Neuronal stem cell (in vitro differentiated cells): ENCODE measurements at places on chromosomes 1 and 21.
A peak's percentile ranks its signal among the peaks of the same experiment; 100 is the strongest.

- no peak overlapping the region for H3K27ac ChIP-seq
- H3K4me1 ChIP-seq: peaks cover under 1% of the 10 kb centered on the region
- no peaks in the 10 kb centered on the region for H3K36me3 ChIP-seq
- no peaks in the 10 kb centered on the region for H3K27me3 ChIP-seq
- DNase-seq: no peak
These were observed 100.1 kb downstream of the NFIA start for GRCh38 chr1:61182480-61182879.

DNA sequence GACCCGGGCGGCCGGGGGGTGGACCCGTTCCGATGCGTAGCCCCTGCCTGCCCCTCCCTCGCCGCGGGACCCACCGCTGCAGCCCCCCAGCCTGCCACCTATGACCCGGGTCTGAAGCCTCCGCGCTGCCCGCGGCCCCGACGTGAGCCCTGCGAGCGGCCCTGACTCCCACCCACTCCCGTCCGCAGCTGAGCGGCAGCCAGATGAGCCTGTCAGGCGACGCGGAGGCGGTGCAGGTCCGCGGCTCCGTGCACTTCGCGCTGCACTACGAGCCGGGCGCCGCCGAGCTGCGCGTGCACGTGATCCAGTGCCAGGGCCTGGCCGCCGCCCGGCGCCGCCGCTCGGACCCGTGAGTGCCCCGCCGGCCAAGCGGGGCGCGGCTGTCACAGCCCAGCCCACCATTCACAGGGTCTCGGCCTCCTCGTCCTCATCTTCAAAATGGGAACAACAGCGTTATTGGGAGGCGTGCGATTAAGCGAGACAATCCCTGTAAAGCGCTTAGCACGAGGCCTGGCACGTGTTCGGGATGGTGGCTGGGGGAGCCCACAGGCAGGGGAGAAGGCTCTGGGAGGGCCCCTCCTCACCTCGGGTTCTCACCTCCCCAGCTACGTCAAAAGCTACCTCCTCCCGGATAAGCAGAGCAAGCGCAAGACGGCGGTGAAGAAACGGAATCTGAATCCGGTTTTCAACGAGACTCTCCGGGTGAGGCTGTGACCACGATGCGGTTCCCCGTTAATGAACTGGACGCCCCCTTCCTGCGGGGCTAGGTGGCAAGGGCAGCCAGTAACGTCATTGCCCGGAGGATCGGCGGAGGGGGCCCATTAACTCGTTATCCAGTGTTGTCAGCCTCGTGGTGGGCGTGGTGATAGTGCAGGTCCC is 8.2 kb downstream of the SYTL1 start:
- peaks cover 5% of the 10 kb centered on the region for H3K27me3 ChIP-seq
- peak; percentile 60 for DNase-seq
- peaks cover 12% of the 10 kb centered on the region for H3K4me1 ChIP-seq
- peaks cover 6% of the 10 kb centered on the region for H3K36me3 ChIP-seq
- no peak overlapping the region for H3K27ac ChIP-seq
- peak overlapping the region; percentile 78 for H3K4me3 ChIP-seq

DNA sequence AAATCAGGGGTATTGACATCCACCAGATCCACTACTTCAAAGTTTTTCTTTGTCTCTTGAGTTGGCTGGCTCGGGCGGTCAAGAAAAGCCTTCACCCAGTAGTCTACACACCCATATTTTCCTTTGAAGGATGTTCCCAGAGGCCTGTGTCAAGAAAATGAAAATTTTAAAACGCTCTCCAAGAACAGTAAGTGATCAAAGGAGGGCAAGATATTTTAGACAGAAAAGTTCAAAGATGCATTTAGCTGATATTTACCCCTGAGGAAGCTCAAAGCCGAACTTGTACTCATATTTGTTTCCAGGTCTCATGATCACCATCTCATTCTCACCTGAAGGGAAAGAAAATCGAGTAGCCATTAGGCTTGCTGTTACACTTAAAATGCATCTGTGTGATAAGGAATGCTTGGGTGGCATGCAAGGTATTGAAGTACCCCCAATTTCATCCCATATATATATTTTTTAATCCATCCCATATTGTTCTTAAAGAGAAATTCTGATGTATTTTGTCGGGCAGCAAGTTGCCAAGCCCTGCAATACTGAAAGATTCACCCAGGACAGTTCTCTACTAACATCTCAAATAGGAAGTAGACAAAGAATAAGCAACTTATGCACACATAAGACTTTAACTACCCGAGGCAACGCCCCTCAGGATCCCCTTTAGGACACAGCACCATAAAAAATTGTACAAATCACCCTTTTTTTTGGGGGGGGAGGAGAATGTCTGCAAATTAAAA is 1.1 kb downstream of the TXNIP start:
- no peaks in the 10 kb centered on the region for H3K27me3 ChIP-seq
- peak overlapping the region; percentile 82 for H3K4me3 ChIP-seq
- H3K27ac ChIP-seq: no peak overlapping the region
- DNase-seq: no peak

GRCh38 chr1:86552376-86552775 is 5.5 kb downstream of the CLCA4 start:
- no peaks in the 10 kb centered on the region for H3K4me1 ChIP-seq
- H3K27me3 ChIP-seq: no peaks in the 10 kb centered on the region
- no peak overlapping the region for H3K27ac ChIP-seq
- no peak overlapping the region for H3K4me3 ChIP-seq
- no peak for DNase-seq
- no peaks in the 10 kb centered on the region for H3K36me3 ChIP-seq

- DNase-seq: no peak
- H3K36me3 ChIP-seq: no peaks in the 10 kb centered on the region
- H3K4me1 ChIP-seq: no peaks in the 10 kb centered on the region
- no peaks in the 10 kb centered on the region for H3K27me3 ChIP-seq
- no peak overlapping the region for H3K27ac ChIP-seq
These were observed 43.7 kb downstream of the COL6A1 start for GRCh38 chr21:46025113-46025770.

DNA sequence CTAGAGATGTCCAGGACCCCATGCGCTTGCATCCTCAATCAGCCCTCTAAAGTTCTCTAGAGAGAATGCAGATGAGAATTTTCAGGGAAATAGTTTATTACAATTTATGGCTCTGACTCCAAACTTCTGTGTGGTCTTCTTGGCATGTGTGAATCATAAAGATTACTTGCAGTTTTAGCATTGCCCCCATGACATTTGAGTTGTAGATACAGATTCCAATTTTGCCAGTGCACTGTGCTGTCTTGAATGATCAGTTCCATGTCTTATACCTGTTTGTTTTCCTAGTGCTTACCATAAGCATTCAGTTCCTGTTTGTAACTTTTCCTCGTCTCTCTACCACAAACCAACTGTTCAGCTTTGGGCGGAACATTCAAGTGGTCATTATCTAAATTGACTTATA is 4.8 kb downstream of the KRTAP21-3 start:
- no peaks in the 10 kb centered on the region for H3K36me3 ChIP-seq
- H3K4me1 ChIP-seq: no peaks in the 10 kb centered on the region
- H3K4me3 ChIP-seq: no peak overlapping the region
- no peaks in the 10 kb centered on the region for H3K27me3 ChIP-seq

GRCh38 chr1:243312952-243313634 is 57.3 kb downstream of the SDCCAG8 start:
- no peaks in the 10 kb centered on the region for H3K36me3 ChIP-seq
- no peak overlapping the region for H3K27ac ChIP-seq
- H3K27me3 ChIP-seq: no peaks in the 10 kb centered on the region
- H3K4me3 ChIP-seq: no peak overlapping the region

GRCh38 chr1:2609319-2610035 is 22.9 kb downstream of the PRXL2B start:
- no peaks in the 10 kb centered on the region for H3K36me3 ChIP-seq
- H3K4me1 ChIP-seq: peaks cover 9% of the 10 kb centered on the region
- no peaks in the 10 kb centered on the region for H3K27me3 ChIP-seq
- H3K4me3 ChIP-seq: no peak overlapping the region
- no peak for DNase-seq

GRCh38 chr1:105373681-105374080 is 1624.0 kb downstream of the AMY1C start:
- H3K4me1 ChIP-seq: no peaks in the 10 kb centered on the region
- no peaks in the 10 kb centered on the region for H3K27me3 ChIP-seq
- no peak overlapping the region for H3K4me3 ChIP-seq
- no peaks in the 10 kb centered on the region for H3K36me3 ChIP-seq
- no peak overlapping the region for H3K27ac ChIP-seq
- no peak for DNase-seq

- no peaks in the 10 kb centered on the region for H3K36me3 ChIP-seq
- peaks cover 17% of the 10 kb centered on the region for H3K27me3 ChIP-seq
- H3K27ac ChIP-seq: no peak overlapping the region
- peaks cover 2% of the 10 kb centered on the region for H3K4me1 ChIP-seq
- DNase-seq: no peak
These were observed 479 bp upstream of the SNX7 start for GRCh38 chr1:98660940-98661543.

DNA sequence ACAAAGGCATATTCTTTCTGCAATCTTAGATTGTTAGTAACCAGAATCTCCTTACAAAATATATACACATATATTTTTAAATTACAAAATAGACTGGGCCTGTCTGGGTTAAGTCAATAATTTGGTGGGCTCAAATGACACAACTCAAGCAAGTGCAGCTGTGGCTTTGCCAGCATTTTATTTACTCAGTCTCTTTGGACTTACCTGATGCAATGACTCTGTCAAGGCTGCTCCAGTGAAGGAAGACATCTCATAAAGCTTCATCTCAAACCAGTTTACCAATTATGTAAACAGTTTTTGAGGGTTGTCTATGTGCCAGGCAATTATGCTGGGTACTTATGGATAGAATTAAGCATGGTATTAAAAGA is 22.8 kb upstream of the ABCA4 start:
- DNase-seq: no peak
- H3K27me3 ChIP-seq: no peaks in the 10 kb centered on the region
- no peak overlapping the region for H3K4me3 ChIP-seq
- H3K36me3 ChIP-seq: no peaks in the 10 kb centered on the region

- H3K27ac ChIP-seq: no peak overlapping the region
- H3K36me3 ChIP-seq: no peaks in the 10 kb centered on the region
- H3K4me3 ChIP-seq: no peak overlapping the region
- no peaks in the 10 kb centered on the region for H3K27me3 ChIP-seq
- no peaks in the 10 kb centered on the region for H3K4me1 ChIP-seq
- no peak for DNase-seq
These were observed 43.9 kb downstream of the TESK2 start for GRCh38 chr1:45446950-45447672.

DNA sequence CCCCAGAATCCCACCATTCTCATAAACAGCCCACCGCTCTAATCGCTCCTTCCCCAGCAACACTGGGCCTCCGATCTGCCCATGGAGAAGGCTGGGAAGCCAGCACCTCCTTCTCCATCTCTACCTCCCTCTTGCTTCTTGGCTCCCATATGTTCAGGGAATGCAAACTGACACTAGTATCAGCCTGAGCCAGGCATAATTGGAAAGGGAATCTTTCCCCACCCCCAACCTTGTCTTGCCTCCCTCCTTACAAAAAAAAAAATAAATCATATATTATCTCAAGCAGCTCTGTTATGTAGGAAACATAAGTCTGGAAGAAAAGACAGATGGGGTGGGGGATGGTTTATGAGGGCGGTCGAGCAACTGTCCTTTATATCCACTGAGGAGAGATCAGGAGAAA is 127.2 kb downstream of the NAV1 start:
- H3K27ac ChIP-seq: no peak overlapping the region
- DNase-seq: no peak
- no peak overlapping the region for H3K4me3 ChIP-seq
- no peaks in the 10 kb centered on the region for H3K36me3 ChIP-seq
- peaks cover 9% of the 10 kb centered on the region for H3K4me1 ChIP-seq
- H3K27me3 ChIP-seq: no peaks in the 10 kb centered on the region

DNA sequence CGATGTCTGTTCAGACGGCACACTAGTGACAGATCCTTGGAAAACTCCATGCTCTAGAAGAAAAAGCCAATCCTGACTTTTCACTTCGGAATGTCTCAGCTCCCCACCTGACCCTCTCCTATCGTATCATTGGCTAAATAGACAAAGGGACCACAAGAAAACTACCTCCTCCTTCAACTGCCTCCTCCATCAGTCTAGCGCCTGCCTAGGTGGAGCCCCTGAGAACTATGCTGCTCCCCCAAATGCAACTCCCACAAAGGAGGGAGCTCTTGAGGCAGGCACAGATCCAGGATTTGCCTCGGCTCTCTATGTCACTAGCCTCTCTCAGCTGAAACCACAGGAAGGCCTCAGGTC is 148.4 kb downstream of the TOMM20 start:
- no peak overlapping the region for H3K27ac ChIP-seq
- H3K27me3 ChIP-seq: no peaks in the 10 kb centered on the region
- peaks cover 39% of the 10 kb centered on the region for H3K4me1 ChIP-seq
- no peak for DNase-seq
- no peaks in the 10 kb centered on the region for H3K36me3 ChIP-seq
